Prostate gland (tissue), 2 donors: ENCODE measurements at places on chromosomes 13 and 19.

DNA sequence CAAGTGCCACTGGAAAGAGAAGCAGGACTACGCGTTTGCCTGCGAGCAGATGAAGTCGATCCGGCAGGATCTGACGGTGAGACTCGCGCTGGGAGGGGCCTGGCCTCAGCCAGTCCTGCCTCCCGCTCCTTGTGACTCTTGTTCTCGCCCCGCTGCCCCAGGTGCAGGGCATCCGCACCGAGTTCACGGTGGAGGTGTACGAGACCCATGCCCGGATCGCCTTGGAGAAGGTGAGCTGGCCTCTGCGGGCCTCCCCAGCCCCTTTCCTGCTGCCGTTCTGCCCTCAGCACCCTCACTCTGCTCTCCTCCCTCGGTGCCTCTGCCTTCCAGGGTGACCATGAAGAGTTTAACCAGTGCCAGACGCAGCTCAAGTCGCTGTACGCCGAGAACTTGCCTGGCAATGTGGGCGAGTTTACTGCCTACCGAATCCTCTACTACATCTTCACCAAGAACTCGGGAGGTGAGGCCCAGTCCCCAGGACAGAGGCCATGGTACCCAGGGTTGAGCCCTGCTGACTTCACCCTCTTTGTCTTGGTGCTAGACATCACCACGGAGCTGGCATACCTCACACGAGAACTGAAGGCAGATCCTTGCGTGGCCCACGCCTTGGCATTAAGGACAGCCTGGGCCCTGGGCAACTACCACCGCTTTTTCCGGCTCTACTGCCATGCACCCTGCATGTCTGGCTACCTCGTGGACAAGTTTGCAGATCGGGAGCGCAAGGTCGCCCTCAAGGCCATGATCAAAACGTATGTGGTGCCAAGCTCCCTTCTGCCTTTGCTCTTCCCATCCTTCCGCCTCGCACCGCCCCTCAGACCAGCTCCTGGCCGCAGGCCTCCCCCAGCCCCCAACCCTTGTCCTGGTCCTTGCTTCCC is 5.6 kb downstream of the LENG9 start:
- H3K4me1 ChIP-seq = peaks cover 6% of the 10 kb centered on the region
- no peak overlapping the region for H3K4me3 ChIP-seq
- no peak overlapping the region for H3K27ac ChIP-seq
- H3K27me3 ChIP-seq = no peaks in the 10 kb centered on the region

GRCh38 chr13:108595436-108596274 is 33.8 kb upstream of the MYO16 start:
- H3K27ac ChIP-seq = no peak overlapping the region
- H3K36me3 ChIP-seq = no peaks in the 10 kb centered on the region
- peaks cover 2% of the 10 kb centered on the region for H3K27me3 ChIP-seq
- H3K4me3 ChIP-seq = no peak overlapping the region
- no peaks in the 10 kb centered on the region for H3K4me1 ChIP-seq

- H3K27ac ChIP-seq = no peak overlapping the region
- no peak overlapping the region for H3K4me3 ChIP-seq
- H3K4me1 ChIP-seq = peaks cover 44% of the 10 kb centered on the region
- H3K36me3 ChIP-seq = no peaks in the 10 kb centered on the region
Observed at GRCh38 chr19:15294561-15294990, 37.8 kb downstream of the BRD4 start.

GRCh38 chr13:65656740-65657329 is 1573.3 kb downstream of the PCDH9 start:
- no peaks in the 10 kb centered on the region for H3K27me3 ChIP-seq
- H3K4me3 ChIP-seq = no peak overlapping the region
- no peak for DNase-seq
- H3K27ac ChIP-seq = no peak overlapping the region

- H3K27me3 ChIP-seq = no peaks in the 10 kb centered on the region
- H3K27ac ChIP-seq = no peak overlapping the region
- no peak for DNase-seq
- H3K4me1 ChIP-seq = no peaks in the 10 kb centered on the region
Observed at GRCh38 chr13:45143346-45143751, 23.0 kb downstream of the GTF2F2 start.

DNA sequence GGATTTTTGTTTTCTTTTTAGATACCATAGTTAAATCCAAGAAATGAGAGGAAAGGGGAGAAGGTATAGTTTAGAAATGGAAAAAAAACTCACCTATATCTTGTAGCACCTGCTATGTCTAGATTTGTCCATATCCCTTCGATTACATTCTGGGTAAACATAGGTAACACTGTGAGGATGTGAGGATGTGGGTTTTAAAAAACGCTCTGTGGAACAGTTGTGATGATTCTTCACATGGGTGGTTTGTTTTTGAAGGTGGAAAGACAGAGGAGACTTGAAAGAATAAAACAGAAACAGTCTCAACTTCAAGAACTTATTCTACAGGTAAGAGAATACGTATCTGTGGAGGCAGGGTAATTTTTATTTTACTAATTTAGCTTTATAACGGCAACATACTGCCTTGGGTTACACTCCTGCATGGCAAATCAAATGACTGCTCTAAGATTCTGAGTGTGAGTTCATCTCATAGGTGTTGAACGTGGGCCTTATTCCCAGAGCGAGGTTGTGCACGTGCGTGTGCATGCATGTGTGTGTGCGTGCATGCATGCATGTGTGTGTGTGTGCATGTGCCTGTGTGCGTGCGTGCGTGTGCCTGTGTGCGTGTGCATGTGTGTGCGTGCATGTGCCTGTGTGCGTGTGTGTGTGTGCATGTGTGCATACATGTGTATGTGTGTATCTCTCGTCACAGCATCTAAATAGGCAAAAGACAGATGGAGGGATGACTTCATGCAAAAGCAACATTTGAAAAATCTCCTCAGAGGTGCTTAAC is 23.5 kb downstream of the ATP4B start:
- no peaks in the 10 kb centered on the region for H3K4me1 ChIP-seq
- DNase-seq = no peak
- no peak overlapping the region for H3K27ac ChIP-seq

DNA sequence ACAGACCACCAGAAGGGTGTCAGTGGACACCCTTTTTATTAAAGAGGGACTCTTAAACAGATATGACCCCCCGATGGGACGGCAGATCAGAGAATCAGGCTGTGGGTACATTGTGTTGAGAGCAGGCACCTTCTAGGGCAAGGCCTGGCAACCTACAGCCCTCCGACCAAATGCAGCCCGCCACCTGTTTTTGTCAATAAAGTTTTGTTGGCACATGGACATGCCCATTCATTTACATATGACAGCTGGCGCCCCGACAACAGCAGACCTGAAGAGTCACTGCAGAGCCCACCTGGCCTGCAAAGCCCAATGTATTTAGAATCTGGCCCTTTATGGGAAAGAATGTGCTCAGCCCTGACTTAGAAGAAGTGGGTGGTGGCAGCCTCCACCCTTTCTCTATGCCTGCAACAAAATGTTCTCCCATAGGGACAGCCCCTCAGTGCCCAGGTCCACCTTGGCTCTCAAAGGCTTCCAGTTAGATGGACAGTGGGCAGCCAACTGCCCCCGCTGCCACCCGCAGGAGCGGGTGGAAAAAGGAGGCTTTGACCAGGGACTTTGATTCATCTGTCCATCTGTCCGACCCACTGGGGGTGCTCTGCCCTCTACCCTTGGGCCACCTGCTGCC is 184.9 kb downstream of the PTPRS start:
- no peak for DNase-seq
- H3K27ac ChIP-seq = no peak overlapping the region
- H3K36me3 ChIP-seq = no peaks in the 10 kb centered on the region
- H3K4me3 ChIP-seq = no peak overlapping the region

DNA sequence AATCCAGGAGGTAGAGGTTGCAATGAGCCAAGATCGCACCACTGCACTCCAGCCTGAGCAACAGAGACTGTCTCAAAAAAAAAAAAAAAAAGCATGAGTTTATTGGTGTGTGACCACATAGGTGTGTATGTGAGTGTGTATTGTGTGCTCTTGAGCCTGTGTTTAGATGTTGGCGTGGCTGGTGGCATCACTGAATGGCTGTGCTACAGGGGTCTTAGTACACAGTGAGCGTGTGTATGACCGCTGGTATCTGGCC is 2.5 kb downstream of the SLC1A5 start:
- H3K4me1 ChIP-seq = peaks cover 13% of the 10 kb centered on the region
- no peaks in the 10 kb centered on the region for H3K27me3 ChIP-seq
- H3K4me3 ChIP-seq = peak overlapping the region; percentile 76
- peak overlapping the region; percentile 89 for H3K27ac ChIP-seq

- H3K36me3 ChIP-seq = peaks cover 4% of the 10 kb centered on the region
- DNase-seq = no peak
- H3K27ac ChIP-seq = no peak overlapping the region
Observed at GRCh38 chr13:51370116-51370515, 30.6 kb downstream of the SERPINE3 start.

GRCh38 chr13:25237083-25237482 is 50.2 kb downstream of the MTMR6 start:
- H3K4me3 ChIP-seq = no peak overlapping the region
- H3K27me3 ChIP-seq = no peaks in the 10 kb centered on the region
- no peak overlapping the region for H3K27ac ChIP-seq
- no peaks in the 10 kb centered on the region for H3K4me1 ChIP-seq
- DNase-seq = no peak

GRCh38 chr13:111312944-111313590 is 7.4 kb upstream of the TEX29 start:
- no peak overlapping the region for H3K4me3 ChIP-seq
- H3K4me1 ChIP-seq = no peaks in the 10 kb centered on the region
